CD4-positive, alpha-beta T cell treated with Interleukin-12 subunit alpha and Interleukin-12 subunit beta, for 1 hour (primary cell): ENCODE measurements at places on chromosomes 3 and 15.

GRCh38 chr3:81699536-81700320 lies 61.7 kb downstream of the GBE1 start:
- no peak for DNase-seq

DNA sequence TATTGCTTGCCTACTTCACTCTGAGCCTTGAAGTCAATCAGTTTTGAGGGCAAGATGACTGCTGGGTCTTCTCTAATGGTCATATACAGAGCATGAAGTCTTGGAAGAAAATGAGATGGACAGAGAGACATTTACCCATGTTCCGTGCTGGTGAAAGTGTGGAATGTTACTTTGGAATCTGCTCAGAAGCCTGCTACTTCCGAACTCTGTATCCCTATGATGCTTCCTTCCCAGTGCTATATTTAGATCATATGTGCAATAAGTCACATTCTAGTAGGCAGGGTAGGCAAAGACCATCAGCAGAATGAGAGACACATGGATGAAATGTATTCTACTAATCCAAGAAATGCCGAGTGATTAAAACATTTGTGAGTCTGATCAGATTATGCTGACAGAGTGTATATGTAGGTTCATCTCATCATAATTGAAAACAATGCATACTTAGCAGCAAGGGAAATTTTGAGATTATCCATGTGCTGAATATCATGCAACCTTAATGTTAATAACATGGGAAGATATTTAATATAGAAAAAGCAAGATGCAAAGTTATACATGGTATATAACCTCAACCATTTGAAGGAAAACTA lies 60.5 kb downstream of the RAB7A start:
- DNase-seq: no peak

- DNase-seq: peak; percentile 62
These were observed 300.7 kb upstream of the SATB1 start for GRCh38 chr3:18725668-18726407.

- no peak for DNase-seq
These were observed 32.8 kb downstream of the ZXDC start for GRCh38 chr3:126442856-126443242.

- no peak for DNase-seq
These were observed 25.2 kb upstream of the SLCO2A1 start for GRCh38 chr3:134054881-134055280.

- no peak for DNase-seq
These were observed 17.3 kb downstream of the IGF2BP2 start for GRCh38 chr3:185807445-185808068.

GRCh38 chr3:8739757-8740504 lies 6.3 kb downstream of the CAV3 start:
- no peak for DNase-seq

DNA sequence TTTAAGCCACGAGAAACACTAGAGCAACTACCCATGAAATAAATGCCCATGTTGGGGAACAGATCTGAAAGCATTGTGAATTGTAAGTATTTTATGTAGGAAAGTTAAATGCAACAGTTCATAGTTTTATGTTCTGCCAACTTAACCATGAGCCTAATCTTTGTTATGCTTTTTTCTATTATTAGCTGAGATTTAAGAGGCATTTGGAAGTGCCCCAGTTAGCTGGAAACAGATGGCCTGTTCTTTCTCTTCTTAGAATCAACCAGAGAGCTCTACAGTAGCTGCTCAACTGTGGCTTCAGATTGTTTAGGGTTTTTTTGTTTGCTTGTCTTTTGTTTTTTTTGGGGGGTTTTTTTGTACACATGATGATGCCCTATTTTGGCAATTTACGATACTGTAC lies 284.4 kb downstream of the KCNH8 start:
- DNase-seq: no peak

GRCh38 chr15:60660290-60661051 lies 181.5 kb upstream of the ICE2 start:
- DNase-seq: no peak

DNA sequence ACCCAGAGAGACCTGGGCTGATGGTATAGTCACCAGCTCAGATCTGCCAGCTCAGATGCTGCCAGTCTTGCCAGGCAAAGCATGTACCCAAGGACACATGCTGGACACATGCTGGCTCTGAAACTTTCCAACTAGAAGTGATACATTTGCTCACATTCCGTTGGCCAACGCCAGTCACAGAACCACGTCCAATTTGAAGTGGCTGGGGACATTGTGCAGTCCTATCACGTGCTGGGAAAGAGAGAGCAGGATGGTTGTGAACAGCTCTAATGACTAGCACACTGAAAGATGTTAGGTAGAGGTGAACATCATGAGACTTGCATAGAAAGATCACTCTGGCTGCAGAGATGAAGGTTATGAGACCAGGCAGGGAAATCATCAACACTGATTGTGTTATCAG lies 308.5 kb upstream of the ROPN1 start:
- DNase-seq: no peak
